NCI-H1694 (cell line): ENCODE measurements at places on chromosomes 6 and 20.

GRCh38 chr6:39021041-39021440, 27.5 kb upstream of the GLP1R start:
- no peak for DNase-seq

GRCh38 chr6:25487012-25487411, 165.0 kb upstream of the SCGN start:
- DNase-seq: no peak

DNA sequence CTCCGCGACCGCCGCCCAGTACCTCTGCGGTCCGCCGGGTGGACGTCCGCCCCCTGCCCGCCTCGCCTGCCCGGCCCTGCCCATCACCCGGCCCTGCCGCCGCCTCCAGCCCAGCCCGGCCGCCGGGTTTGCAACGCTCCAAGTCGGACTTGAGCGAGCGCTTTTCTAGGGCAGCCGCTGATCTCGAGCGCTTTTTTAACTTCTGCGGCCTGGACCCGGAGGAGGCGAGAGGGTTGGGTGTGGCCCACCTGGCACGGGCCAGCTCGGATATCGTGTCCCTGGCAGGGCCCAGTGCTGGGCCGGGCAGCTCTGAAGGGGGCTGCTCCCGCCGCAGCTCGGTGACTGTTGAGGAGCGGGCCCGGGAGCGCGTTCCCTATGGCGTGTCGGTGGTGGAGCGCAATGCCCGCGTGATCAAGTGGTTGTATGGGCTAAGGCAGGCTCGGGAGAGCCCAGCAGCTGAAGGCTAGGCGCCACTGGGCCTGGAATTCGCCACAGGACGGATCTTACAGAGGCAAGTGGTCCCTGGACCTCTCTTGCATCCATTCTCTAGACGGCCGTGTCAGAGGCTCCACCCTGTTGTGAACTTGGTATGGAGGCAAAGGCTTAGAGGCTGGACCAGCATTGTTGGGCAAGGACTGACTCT, 11.8 kb downstream of the FAM110A start:
- DNase-seq: no peak

- DNase-seq: no peak
These were observed 50.9 kb upstream of the TAB2 start for GRCh38 chr6:149266659-149267058.

GRCh38 chr6:35493307-35493983, 3.4 kb downstream of the TEAD3 start:
- DNase-seq: no peak

DNA sequence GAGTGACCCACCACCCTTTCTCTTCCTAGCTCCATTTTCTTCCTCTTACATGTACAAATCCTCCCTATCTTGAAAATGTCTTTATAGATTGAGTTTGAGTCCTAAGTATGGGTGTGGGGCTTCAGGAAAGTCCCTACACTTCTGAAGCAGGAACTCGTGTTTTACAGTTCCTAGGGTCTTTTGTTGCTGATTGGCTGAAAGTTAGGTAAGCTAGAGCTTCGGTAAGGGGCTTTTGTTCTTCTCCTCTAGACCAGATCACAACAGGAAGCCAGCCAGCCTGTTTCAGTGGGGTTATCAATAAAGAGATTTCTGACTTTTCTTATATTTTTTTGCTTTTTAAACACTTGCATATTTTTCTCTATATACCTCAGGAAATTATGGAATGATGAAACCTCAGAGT, 51.3 kb downstream of the CNR1 start:
- no peak for DNase-seq

DNA sequence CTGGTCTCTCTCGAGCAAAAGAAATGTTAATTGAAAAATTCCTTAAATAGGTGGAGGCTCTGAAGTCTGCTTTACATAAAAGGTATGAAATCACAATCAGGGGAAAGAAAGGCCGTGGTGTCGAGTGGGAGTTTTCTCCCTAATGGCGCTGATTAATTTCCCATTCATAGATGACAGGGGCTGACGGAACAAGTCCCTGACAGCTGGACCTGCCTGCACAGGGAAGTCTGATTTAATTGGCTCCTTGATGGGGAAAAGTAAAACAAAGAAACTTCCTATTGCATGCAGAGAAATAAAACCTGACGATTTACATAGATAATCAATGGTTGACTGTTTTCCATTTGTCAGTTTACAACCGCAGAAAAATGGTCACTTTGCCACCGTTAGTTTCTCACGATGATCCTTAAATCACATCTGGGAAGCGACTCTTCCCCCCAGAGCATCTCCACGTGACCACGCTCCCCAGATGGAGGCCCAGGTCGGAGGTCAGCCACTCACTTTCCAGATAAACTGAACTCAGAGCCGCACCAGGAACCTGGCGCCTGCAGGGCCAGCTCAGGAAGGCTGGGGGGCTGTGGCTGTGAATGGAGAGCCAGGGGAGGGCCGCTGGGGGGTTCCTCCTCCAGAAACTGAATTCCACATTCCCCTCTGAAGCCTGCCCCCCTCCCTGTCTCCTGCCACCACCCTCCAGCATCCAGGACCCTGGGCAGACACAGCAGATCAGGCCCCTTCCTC, 55.3 kb downstream of the DLL1 start:
- DNase-seq: no peak

GRCh38 chr6:162443101-162443500, 284.5 kb downstream of the PRKN start:
- DNase-seq: no peak

- peak; percentile 51 for DNase-seq
These were observed 40.6 kb downstream of the TRIM38 start for GRCh38 chr6:26003102-26003694.

- DNase-seq: no peak
These were observed 144.0 kb downstream of the THBS2 start for GRCh38 chr6:169109411-169110220.

DNA sequence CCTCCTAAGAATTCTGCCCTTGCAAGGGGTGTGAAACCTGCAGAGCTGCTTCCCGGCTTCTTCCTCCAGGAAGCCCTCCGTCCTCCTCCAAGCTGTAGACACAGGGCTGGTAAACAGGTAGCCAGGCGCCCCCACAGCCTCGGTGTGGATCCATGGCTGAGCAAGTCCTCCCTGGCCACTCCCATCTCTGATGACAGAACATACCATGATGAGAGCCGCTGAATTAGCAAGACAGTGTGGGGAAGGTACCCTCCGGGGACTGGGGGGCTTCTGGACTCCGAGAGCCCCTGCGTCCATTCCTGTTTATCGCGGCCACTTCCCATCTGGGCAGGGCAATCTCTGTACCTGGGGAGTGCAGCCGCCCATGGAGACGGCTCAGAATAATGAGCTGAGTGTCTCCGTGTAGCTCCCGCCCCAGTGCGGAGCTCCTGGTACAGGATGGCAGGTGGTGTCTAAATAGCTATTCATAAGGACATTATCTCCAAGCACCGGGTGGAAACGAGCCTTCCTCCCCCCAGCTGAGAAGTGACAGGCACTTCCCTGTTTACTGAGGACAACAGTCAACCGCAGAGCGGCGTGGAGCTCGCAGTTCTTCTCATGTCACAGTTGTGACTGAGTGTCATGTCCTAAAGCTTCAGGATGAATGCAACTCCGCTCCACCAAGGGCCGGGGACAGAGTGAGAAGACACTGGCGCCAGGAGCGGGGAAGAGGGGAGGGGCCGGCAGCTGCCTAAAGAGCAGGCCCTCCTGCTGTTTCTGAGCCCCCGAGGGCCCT, 22.7 kb upstream of the NTSR1 start:
- DNase-seq: peak; percentile 60

DNA sequence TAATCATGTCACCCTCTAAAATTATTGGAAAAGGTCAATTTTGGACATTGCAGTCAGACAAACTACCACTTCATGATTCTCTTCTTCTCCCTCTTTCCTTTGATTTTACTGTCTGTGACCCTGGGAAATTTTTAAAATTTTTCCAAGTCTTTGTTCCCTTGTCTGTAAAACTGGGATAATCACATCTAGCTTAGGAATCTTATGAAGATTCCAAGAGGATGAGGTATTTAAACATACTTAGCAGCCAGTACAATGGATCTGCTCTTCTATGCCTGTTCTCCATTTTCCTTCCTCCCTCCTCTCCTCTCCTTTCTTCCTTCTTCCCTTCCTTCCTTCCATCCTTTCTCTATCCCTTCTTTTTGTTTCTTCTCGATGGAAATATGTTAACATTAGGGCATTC, 651.6 kb upstream of the MARCKS start:
- DNase-seq: no peak

- DNase-seq: no peak
These were observed 161.0 kb downstream of the INSM1 start for GRCh38 chr20:20528861-20529260.

GRCh38 chr6:33380272-33380981, 11.2 kb upstream of the KIFC1 start:
- DNase-seq: no peak

DNA sequence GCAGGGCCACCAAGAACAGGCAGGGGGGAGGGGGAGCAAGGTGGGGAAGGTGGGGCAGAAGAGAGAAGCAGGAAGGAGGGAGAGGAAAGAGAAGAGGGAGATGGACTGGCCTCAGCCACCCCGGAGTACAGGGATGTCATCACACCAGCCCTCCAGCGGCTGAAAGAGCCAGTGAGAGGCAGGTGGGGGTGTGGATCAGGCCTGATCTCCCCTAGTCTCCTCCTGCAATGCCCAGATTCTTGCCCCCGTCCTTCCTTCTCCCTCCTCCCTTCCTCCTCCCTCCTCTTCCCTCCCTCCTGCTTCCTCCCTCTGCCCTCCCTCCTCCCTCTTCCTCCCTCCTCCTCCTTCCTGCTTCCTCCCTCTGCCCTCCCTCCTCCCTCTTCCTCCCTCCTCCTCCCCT, 61.5 kb downstream of the YTHDF1 start:
- DNase-seq: no peak

- DNase-seq: no peak
These were observed 38.8 kb downstream of the SNX9 start for GRCh38 chr6:157861814-157862213.

DNA sequence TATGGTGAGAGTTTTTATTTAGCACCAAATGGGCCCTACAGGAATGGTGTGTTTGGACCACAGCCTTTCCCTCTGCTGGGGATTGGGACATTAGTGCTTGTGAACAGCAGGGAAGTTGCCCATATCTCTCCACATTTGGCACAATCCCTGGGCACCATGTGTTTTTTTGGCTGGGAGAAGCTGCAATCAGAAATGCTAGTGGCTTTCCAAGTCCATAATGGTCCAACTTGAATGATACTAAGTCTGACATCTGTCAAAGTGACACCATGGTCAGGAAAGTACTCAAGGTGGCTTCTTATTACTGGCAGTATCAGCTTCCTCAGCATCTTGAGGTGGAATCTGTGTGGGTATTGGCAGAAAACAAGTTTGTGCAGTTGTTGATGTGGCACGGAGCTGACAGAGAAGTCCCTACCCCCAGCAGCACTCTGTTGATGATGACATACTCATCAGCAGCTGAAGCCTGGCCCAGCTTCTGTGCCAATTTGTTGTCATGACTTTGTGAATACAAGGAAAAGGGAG, 53.0 kb downstream of the SASH1 start:
- DNase-seq: peak; percentile 19

DNA sequence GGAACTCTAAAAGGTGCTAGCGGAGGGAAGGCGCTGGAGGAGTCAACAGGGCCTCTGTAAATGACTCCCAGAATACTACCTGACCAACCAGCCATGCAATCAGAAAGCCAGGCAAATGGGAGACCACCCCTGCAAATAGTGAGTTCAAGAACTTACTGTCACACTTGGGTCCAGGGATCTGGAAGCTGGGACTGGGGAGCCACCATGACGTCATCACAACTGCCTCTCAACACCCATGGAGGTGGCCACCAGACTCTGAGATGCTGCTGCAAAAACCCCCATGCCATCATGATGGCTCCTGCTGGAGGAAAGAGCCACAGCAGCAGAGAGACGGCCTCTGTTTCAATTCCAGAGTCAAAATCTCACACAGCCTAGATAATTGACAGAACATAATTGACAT, 8.5 kb upstream of the PDYN start:
- no peak for DNase-seq
